ENCODE measurements at places on chromosomes 12 and 14.

DNA sequence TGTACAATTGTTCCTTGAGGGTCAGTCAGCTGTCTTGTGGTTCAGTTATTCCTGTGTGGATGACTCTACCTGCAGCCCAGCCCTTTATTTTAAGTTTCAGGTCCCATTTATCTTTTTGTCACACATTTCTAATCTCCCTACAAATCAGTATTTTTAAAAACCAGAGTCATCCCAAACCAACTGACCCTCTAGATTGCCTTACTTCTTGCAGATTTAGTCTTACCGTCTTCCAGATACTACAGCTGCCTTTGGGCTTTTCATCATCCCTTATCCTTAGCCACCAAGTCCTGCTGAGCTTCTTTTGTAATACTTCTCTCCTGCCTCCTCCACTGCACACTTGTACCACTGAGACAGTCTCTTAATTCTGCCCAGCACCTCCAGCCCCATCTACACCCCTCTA is 54.9 kb downstream of the PRKCH start:
- DNase-seq = no peak

DNA sequence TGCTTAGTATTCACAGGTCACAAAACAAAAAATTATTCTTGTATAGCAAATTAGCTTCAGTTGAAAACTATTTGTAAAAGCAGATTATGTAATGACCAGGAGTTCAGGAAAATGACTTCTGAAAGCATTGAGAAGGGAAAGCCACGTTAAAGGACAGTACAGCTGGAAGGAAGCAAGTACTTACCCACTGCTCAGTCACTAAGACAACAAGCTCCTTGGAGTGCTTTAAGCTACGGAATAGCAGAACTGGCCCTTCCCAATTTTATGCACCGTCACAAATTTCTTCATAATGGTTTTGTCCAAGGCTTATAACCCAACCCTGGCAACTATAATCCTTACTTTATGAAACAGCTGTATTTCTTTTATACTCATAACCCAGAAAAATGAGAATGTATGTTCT is 13.0 kb upstream of the SNAPC1 start:
- no peak for DNase-seq

- no peak for DNase-seq
Observed at GRCh38 chr12:95004610-95005009, 1.1 kb upstream of the NDUFA12 start.

DNA sequence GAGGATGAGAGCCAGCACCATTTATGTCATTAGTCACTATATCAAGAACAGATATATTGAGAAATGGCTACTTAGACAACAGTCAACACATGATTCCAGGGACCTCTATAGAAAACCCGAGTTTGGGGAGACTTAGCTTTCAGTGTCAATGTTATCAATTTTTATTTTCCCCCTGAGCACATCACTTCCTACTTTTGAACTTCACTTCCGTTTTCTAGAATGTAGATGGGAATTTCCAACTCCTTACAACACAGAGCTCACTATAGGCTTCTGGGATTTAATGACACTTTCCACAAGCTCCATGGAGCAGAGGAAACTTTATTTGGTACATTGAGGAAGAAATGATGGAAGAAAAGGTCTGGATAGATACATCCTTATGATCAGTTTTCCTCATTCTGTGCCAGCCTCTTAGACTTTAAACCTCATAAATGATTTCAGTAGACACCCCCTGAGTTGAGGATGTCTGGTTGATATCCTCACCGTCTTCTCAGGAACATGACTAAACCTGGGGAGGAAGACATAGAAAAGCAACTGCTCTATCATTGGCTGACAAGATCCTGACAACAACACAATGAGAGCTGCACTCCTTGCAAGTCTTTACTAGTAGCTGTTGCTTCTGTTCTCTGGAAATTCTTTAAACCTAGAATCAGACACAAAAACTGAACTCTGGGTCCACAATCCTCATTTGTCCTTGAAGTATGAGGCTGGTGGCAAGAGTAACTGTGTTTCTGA is 449.4 kb upstream of the OR4E1 start:
- no peak for DNase-seq

DNA sequence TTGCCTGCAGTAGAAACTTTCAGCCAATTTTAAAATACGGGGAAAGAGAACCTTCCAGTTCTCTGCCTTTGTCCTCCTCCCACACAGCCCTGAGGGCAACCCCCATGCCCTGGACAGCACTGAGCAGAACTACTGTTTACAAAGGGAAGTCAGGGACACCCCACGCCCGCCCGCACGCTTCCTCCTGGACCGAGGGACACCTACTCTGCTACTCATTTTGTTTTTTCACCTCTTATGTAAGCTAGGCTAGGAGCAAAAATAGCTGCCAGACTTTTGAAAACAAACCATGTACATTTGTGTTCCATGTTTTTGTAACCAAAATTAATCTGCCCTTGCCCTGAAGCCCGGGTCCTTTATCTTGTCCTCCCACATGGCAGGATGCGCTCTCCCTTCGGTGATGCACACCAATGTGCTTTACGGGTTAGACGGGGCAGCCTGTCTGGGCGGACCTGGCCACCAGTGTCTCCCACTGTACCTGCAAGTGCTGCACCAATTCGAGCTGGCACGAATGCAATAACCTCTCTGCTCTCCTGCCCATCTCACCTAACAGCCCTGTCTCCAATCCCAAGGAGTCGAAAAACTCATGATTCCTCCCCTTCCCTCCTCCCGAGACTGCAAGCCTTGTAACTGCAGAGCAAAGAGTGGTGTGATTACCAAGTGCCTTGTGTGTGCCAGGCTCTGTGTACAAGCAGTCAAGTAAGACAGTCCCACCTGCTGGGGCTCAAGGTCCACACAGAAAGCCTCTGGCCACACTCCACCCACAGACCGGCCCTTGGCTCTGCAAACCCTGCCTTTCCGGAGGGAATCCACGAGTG is 85.2 kb downstream of the CCDC88C start:
- peak; percentile 69 for DNase-seq

Measured in Right ventricle myocardium superior (tissue), 1 donor.